ENCODE measurements at places on chromosomes 12 and 14. TPM values are rescaled to one million over a fixed set of nuclear protein-coding genes. Genes with fewer than 3 reads are reported as not detected.

Gene PLEKHH1
- 4.0 TPM for total RNA-seq

Gene PCK2
- total RNA-seq = 19.4 TPM

Gene PTPRB
- 87.6 TPM for total RNA-seq

Gene CDCA3
- not detected for total RNA-seq

Gene NGB
- not detected for total RNA-seq

Gene PRPH
- total RNA-seq = 4.7 TPM

Gene WNT1
- not detected for total RNA-seq

Gene GARIN6
- total RNA-seq = not detected

GRCh38 chr12:95787274-95787818, 3.2 kb downstream of the NTN4 start:
- H3K27ac ChIP-seq = no peak overlapping the region
- no peaks in the 10 kb centered on the region for H3K4me1 ChIP-seq
- H3K27me3 ChIP-seq = no peaks in the 10 kb centered on the region
- no peak overlapping the region for H3K4me3 ChIP-seq
- H3K36me3 ChIP-seq = no peaks in the 10 kb centered on the region
- no peak for DNase-seq

GRCh38 chr14:88667555-88668273, 104.9 kb downstream of the ZC3H14 start:
- H3K4me1 ChIP-seq = no peaks in the 10 kb centered on the region
- no peaks in the 10 kb centered on the region for H3K27me3 ChIP-seq
- DNase-seq = no peak
- H3K36me3 ChIP-seq = no peaks in the 10 kb centered on the region
- no peak overlapping the region for H3K27ac ChIP-seq

DNA sequence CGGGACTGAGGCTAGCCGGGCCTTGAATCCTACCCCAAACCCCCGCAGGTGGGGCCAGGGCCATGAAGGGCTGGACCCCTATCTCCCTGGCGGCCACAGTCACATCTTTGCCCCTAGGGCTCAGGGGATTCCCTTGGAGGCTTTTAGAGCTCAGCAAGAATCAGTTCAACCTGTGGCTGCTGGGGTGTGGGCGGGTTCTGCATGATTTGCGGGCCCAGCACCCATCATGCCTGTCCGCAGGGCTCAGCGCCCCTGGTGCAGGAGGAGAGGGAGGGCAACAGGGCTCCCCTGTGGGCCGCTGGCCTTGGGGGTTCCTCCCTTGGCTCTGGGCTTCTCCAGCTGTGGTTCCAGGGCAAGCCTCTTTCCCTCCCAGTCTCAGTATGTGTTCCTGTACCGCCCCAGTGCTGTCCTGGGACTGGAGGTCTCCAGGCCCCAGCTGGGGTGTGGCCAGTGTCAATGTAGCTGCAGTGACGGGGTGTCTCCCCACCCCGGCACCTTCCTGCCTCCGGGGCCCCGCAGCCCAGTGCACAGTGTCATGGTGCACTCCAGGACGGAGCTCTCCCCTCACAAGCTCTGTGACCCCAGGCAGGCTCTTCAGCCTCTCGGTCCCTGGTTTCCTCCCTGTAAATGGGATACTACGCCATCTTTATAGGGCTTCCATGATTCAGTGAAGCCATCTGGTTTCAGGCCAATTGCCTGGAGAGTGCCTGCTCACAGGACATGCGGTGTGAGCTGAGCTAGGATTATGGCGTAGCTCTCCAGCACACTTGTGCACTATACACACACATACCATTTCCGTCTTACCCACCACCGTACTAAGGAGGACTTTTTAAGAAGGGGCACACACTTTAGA, 9.9 kb upstream of the LBHD2 start:
- H3K4me3 ChIP-seq = no peak overlapping the region
- no peaks in the 10 kb centered on the region for H3K27me3 ChIP-seq
- DNase-seq = no peak
- no peaks in the 10 kb centered on the region for H3K36me3 ChIP-seq

- H3K27me3 ChIP-seq = peaks cover 36% of the 10 kb centered on the region
- H3K36me3 ChIP-seq = no peaks in the 10 kb centered on the region
- H3K4me3 ChIP-seq = peak overlapping the region; percentile 30
- no peak overlapping the region for H3K27ac ChIP-seq
Observed at GRCh38 chr12:48998497-48999353, 450 bp downstream of the DDN start.

GRCh38 chr14:24237463-24237955, 4.8 kb downstream of the GMPR2 start:
- H3K4me3 ChIP-seq = no peak overlapping the region
- H3K36me3 ChIP-seq = no peaks in the 10 kb centered on the region
- H3K27me3 ChIP-seq = no peaks in the 10 kb centered on the region
- no peaks in the 10 kb centered on the region for H3K4me1 ChIP-seq
- no peak for DNase-seq

DNA sequence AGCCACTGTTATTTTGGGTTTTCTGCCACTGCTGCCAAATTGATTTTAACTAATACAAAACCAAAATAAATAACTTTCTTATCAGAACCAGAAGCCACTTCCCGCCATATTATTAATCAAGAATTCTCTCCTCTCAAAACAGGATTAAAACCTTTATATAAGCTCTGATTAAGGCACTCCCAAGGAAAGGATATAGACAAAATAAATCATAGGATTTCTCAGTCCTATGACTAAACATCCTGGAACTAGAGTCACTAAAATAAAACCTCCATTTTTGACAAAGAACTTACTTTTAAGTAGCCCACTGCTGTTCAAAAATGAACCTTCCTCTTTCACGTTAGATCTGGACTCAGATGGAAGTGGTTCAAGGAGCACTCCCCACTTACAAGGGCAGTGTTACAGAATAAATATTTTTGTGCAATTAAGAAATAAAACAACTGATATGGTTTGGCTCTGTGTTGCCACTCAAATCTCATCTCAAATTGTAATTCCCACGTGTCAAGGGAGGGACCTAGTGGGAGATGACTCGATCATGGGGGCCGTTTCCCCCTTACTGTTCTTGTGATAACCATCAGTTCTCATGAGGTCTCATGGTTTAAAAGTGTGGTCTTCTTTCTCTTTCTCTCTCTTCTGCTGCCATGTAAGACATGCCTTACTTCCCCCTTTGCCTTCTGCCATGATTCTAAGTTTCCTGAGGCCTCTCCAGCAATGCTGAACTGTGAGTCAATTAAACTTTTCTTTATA, 26.4 kb downstream of the GXYLT1 start:
- no peak overlapping the region for H3K4me3 ChIP-seq
- H3K4me1 ChIP-seq = no peaks in the 10 kb centered on the region
- no peaks in the 10 kb centered on the region for H3K27me3 ChIP-seq
- H3K27ac ChIP-seq = no peak overlapping the region
- H3K36me3 ChIP-seq = no peaks in the 10 kb centered on the region
- no peak for DNase-seq

DNA sequence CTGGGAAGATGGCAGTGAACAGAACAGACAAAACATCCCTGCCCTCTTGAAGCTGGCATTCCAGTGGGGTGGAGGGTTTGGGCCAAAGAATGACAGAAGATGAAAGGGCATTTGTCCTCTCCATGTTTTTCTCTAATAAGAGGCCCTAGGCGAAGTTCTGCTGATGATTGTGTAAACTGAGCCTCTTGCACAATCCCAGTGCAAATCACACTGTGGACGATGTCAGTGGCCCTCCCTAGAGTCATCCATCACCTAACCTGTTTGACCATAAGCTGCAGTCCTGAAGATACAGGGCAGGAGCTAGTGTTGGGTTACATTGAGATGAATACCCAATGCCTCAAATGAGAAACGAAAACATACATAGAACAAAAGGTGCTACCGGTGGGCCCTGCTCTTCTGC, 622.4 kb upstream of the TBX3 start:
- H3K27me3 ChIP-seq = no peaks in the 10 kb centered on the region
- H3K36me3 ChIP-seq = no peaks in the 10 kb centered on the region
- no peak overlapping the region for H3K27ac ChIP-seq
- DNase-seq = no peak

DNA sequence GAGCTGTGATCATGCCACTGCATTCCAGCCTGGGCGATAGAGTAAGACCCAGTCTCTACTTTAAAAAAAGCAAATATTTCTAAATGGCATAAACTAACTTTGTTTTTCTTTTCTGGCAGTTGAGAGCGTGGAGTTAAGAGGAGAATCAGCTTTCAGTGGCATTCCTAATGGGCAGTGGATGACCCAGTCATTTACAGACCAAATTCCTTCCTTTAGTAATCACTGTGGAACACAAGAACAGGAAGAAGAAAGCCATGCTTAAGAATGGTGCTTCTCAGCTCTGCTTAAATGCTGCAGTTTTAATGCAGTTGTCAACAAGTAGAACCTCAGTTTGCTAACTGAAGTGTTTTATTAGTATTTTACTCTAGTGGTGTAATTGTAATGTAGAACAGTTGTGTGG, 21.2 kb downstream of the TDG start:
- no peak overlapping the region for H3K27ac ChIP-seq
- H3K4me3 ChIP-seq = no peak overlapping the region
- no peaks in the 10 kb centered on the region for H3K36me3 ChIP-seq
- no peak for DNase-seq
- H3K27me3 ChIP-seq = no peaks in the 10 kb centered on the region
- no peaks in the 10 kb centered on the region for H3K4me1 ChIP-seq

DNA sequence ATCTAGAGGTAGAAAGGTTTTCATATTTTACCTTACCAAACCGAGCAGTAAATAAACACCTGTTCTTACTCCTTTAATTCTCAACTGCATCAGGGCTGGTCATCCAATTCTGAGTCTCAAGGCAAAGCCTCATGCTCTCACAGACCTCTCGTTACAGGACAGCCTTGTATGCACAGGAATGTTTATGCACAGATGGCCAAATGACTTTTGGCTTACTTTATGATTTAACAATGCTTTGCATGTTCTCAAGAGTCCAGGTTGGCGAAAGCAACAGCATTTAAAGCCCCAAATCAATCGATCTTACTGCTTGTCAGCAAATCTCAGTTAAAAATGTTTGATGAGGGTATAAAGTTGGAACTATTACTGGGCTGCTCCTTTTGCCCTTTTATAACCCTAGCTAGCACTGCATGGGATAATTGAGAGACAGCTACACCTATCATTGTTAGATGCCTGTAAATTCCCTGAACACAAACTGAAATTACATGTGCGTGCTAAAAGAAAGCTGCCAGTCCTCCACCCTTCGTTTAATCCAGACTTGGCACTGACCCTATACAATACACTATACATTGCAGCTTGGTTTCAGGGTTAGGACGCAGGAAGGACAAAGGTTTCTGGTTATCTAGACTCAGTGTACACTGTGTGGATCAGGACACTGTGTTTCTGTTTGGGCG, 63.6 kb downstream of the TMCC3 start:
- no peak for DNase-seq
- no peak overlapping the region for H3K4me3 ChIP-seq
- H3K27me3 ChIP-seq = no peaks in the 10 kb centered on the region
- no peaks in the 10 kb centered on the region for H3K36me3 ChIP-seq
- peak overlapping the region; percentile 37 for H3K27ac ChIP-seq
- H3K4me1 ChIP-seq = no peaks in the 10 kb centered on the region

DNA sequence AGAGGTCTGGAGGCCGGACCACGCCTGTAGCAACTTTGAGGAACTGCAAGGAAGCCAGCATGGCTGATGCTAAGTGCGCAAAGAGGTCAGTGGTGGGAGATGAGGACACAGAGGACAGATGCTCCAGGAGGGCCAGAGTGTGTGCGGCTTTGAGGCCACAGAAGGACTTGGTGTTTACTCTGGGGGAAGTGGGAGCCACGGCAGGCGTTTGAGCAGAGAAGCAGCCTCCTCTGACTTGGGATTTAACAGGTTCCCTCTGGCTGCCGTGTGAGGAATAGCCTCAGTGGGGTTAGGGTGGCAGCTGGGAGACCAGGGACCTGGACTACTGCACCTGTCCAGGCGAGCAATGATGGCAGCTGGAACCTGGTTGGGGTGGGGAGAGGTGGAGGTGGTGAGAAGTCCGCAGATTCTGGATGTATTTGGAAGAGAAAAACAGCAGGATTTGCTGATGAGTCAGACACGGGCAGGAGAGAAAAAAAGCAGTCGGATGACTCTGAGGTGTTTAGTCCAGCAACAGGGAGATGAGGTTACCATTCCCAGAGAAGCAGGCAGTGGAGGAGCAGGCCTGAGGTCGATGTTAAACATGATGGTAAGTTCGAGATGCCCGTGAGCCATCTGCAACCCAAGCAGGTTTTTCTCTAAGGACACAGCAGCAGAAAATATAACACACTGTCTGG, 143.5 kb downstream of the SCARB1 start:
- H3K36me3 ChIP-seq = no peaks in the 10 kb centered on the region
- peak overlapping the region; percentile 82 for H3K27ac ChIP-seq
- no peak overlapping the region for H3K4me3 ChIP-seq
- DNase-seq = peak; percentile 76
- H3K27me3 ChIP-seq = no peaks in the 10 kb centered on the region

DNA sequence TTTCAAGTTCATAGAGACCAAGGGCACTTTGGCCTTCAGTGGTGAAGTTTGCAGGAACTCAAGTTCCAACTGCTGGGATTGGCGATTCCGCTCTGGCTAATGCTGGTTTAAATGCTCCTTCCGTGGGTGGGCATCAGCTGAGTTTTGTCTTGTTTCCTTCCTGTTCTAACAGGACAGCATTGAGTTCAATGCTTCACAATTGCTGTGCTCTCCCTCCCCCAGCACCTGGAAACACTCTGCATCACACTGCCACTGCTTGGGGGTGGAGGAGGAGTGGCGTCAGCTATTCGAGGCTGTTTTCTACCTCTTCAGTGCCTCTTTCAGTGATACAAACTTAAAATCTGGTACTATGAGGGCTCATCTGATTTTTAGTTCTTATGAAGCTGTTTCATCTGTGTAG, 634.9 kb downstream of the FSCB start:
- no peak overlapping the region for H3K27ac ChIP-seq
- no peaks in the 10 kb centered on the region for H3K36me3 ChIP-seq
- H3K4me1 ChIP-seq = no peaks in the 10 kb centered on the region
- DNase-seq = no peak
- no peaks in the 10 kb centered on the region for H3K27me3 ChIP-seq

- no peaks in the 10 kb centered on the region for H3K27me3 ChIP-seq
- no peak overlapping the region for H3K4me3 ChIP-seq
- DNase-seq = no peak
Observed at GRCh38 chr14:69953266-69953915, 74.2 kb downstream of the SMOC1 start.

- no peaks in the 10 kb centered on the region for H3K36me3 ChIP-seq
- H3K4me3 ChIP-seq = no peak overlapping the region
- H3K27me3 ChIP-seq = no peaks in the 10 kb centered on the region
- no peaks in the 10 kb centered on the region for H3K4me1 ChIP-seq
Observed at GRCh38 chr14:34098045-34098984, 147.4 kb upstream of the EGLN3 start.

DNA sequence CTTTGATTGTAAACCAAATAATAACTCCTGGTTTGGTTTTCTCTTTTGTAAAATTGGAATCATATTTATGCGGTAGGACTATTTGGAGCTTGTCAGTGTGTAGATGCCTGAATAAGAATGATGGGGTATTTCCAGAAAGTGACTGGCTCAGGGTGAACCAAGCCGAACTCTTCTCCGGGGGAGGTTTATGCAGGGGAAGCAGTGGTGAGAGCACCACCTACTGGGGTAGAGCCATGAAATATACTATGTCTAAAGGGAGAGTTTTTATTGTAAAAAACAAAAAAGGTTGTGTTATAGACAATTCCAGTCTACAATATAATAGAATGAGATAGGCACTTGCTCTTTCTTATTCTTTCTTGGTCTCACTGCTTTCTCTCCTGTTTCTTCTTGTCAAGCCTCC, 222.9 kb upstream of the SLC16A7 start:
- no peaks in the 10 kb centered on the region for H3K36me3 ChIP-seq
- no peak for DNase-seq
- no peaks in the 10 kb centered on the region for H3K4me1 ChIP-seq
- no peak overlapping the region for H3K4me3 ChIP-seq
